NCI-H510A (cell line): ENCODE measurements at places on chromosomes 12 and 14.
A peak's percentile ranks its signal among the peaks of the same experiment; 100 is the strongest.

DNA sequence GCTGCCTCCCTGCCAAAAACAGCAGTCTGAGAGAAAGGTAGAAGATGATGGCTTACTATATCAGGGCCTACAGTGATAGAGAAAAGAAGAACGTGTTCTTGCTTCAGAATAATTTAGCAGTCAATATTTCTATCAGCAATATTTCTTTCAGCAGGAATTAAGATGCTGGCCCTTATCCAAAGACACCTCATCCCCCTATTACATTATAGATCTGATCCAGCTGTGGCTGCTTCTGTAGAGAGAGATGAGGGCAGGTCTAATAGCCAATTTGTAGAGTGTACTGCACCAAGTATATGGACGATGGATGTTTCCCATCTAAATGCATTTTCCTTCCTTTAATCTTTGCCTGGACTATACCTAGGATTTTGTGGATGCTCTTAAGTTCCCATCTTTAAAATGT is 451.7 kb downstream of the NPAS3 start:
- DNase-seq: no peak

DNA sequence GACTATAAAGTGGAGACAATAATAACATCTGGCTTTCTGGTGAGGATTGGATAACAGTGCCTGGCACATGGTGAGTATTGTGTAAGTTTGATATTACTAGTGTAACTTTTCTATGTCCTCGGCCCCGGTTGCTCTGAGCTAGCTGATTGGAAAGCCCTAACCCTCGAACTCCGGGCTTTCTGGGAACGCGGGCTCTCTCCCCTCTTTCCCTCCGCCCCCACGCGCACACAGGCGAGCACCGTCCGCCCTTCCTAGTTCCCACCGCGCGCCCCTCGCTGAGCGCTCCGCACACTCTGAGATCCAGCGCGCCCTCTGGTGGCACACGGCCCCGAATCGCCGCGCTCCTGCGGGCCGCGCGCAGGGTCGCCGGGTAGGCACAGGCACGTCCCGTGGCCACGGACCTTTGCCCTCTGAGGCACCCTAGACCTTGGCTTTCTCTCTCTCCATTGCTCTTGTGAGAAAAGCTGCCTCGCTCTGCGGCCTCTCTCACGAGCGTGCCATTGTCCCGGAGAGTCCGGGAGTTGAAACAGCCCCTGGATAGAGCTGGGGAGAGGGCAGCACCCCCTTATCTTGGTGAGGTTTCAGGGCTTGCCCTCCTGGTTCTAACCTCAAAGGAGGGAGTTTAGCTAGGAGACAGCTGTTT is 23.2 kb upstream of the ESRRB start:
- peak; percentile 18 for DNase-seq

DNA sequence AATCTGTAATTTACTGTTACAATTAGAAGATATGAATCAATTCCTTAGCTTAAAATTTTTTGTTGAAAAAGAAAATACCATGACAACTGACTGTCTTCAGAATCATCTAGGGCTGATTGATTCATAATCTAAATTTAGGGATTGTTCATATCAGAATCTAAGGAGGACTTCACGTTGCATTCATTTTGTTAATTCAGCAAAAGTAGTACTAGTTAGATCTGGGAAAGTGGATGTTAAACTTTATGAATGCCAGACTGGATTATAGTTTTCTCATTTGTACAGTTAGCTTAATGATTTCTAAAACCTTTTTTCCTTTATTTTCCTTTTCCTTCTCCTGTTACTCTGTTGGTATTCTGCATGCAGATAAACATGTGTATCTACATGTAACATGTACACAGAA is 135.5 kb downstream of the PDE3A start:
- DNase-seq: no peak

DNA sequence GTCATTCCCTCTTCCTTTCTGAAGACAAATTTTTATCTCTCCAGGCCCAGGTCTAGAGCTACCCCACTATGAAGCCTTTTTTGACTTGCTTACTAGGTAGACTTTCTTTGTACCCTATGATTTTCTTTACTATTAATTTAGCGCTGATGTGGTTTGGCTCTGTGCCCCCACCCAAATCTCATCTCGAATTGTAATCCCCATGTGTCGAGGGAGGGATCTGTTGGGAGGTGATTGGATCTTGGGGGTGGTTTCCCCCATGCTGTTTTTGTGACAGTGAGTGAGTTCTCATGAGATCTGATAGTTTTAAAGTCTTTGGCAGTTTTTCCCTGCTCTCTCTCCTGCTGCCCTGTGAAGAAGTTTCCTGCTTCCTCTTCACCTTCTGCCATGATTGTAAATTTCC is 118.1 kb downstream of the SLC38A1 start:
- no peak for DNase-seq

- no peak for DNase-seq
Observed at GRCh38 chr14:95651821-95652583, 34.2 kb upstream of the TCL1B start.

DNA sequence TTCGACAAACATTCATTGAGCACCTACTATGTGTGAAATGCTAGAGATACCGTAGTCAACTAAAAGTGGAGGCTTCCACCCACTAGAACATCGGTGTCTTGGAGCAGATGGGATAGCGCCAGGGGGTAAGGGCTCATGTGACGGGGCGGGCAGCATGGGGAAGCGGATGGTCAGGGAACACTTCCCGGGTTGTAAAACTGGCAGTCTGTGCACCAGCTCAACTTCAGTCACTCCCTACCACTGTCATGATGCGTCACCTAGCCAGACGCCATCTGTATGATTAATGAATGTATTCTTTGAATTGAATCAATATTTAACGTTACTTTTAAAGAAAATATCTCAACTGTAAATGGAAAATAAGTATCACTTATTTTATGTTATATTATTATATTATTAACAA is 93.5 kb downstream of the PIWIL1 start:
- no peak for DNase-seq

DNA sequence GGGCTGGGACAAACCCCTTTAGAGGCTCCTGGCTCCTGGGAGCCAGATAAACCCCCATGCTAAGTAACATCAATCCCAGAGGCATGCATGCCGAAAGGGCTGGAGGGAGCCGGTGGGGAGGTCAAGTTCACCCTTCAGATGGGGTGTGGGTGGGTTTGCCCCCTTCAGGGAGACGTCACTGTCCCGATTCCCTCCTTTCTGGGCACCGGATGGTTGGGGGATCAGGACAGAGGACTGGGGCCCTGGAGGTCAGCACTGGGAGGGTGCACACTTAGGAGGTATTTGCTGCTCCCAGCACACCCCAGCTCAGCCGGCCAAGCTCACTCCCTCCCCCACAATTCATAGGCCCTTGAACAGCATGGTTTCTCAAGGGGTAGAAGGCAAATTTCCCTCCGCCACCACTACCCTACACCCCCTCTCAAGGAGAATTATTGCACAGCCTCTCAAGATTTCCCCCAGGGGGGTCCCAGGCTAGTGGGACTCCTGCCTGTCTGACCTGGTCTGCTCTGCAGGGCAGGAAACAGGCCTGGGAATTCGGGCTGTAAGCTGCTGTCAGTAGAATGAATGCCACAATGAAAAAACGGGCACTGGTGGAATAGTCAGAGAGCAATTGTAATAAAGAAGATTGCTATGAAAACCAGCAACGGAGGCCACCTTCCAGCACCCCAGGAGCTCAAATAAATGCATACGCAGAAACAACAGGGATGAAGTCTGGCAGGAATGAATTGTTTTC is 63.5 kb downstream of the GALNT16 start:
- DNase-seq: no peak

- no peak for DNase-seq
Observed at GRCh38 chr14:76599559-76600287, 161.5 kb upstream of the VASH1 start.

DNA sequence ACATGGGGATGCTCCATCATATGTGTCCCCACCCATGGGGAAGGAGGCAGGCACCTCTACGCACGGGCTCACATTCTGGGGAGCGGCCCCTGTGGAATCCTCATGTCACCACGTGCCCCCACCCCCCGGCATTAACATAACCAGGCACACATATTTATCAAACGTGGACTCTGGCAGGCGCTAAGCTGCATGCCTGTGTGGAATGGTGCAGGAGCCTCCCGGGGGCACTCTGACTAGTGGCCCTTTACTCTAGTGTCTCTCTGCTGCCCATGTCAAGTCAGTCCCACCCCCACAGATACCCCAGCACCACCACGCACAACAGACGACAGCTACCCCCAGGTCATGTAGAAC is 66.1 kb downstream of the CCDC88C start:
- no peak for DNase-seq

DNA sequence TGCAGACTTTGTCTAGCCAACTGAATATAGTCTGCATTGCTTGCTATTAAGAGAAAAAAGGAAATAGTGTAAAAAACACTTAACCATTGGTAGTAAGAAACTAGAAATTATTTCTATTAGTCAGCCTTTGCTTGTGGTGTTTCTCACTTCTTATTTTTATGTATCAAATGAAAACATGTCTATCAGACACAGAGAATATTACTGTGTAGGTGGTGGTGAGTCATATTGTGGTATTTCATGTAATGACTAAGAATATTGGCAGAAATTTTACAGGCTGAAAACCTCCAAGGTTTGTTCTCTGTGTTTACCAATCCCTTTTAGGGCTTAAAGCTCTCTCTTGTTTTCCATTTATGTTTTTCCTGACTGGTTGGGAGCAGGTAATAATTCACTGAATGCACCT is 87.2 kb downstream of the DAAM1 start:
- no peak for DNase-seq

- DNase-seq: no peak
Observed at GRCh38 chr12:56267443-56268071, 815 bp downstream of the COQ10A start.

GRCh38 chr12:54562750-54563356 is 13.5 kb downstream of the PDE1B start:
- DNase-seq: no peak

DNA sequence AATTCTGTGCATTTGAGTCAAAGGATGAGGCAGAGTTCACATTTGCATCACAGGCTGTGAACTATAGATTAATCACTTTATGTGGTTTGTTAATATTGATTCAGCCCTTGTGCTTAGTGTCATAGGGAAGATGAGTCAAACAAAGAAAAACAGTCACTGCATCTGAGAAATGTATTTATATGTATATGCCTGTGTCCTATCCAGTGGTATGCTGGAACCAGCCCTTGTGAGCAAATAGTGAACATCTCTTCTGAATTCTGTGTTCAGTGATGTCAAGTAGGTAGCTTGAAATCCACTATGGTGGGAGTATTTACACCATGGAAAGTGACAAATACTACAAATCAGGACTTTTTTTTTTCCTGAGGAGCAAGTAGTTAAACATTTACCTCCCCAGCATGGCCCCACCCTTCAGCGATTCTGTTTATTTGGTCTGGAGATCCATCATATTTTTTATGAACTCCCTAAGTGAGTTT is 128.5 kb downstream of the HMGA2 start:
- DNase-seq: no peak

DNA sequence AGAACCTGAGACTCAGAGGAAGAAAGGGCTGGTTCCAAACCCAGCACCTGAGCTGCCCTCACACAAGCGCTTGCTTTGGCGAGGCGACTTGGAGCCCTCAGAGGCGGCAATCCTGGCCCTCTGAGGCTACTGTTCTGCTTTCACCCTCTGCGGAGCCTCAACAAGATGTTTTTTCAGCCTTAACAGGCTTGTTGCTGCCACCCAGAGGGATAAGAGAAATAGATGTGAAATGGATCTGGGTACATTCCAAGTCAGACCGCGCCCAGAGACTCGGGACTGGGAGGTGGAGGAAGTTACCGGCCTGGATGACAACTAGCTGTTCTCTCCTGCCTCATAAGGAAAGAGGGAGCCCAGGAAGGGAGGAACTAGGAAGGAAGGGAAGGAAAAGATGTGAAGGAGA is 89.6 kb downstream of the TTC7B start:
- DNase-seq: peak; percentile 22
